Activated CD8-positive, alpha-beta memory T cell treated with anti-CD3 and anti-CD28 coated beads for 48 hours (primary cell): ENCODE measurements at places on chromosomes 12 and 14.

DNA sequence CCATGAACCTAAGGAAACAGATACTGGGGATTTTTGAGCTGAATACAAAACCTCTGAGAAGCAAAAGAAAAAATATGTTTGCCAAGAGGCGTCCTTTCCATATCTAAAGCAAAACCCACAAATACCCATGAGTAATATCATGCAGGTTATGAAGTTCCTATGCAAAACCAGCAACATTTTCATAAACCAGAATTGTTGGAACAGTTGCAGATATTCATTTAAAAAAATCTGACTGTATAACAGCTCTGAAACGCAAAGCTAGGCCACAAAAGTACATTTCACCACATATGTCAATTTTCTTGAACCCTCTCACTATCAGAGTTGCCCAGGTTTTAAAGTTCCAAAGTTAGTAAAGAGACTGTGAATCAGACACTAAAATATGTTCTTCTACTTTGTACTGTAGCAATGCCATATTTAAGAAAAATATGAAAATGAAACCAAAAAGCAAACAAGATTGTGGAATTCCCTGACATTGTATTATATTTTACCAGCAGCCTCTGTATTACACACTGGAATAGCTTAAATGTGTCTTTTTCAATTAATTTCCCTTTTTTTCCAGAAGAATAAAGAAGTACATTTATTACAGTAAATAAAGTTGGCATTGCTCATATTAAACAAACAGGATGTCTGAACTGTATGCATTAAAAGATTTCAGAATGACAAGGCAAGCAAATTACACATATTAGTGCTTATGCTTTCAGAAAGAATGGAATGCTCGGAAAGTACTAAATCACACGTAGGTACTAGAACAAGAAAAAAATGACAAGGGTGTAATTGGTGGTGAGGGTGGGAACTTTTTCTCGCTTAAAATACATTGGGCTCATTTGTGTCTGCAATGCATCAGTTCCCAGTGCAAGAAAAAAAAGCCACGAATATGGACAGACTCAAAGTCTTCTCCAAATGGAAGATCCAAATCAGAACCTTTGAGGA, 33.6 kb upstream of the HIF1A start:
- no peak for DNase-seq

GRCh38 chr14:20498622-20499021, 6.7 kb upstream of the RNASE10 start:
- DNase-seq, result no peak

DNA sequence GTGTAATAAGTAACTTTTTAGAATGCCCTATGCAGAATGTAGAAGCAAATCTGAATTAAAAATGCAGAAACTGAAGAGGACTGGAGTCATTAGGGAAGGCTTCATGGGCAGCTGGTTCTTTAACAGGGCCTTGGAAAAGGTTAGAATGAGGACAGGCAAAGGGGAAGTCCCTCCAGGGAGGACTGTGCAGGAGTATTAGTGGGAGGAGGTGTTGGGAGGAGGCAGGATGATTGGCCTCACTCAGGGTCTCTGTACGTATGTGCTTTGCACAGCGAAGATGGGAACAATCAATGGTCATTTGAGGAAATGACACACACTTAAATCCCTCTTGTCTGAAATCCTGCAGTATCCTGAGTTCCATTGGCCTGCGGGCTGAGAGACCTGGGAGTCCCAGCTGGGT, 119.7 kb downstream of the PTCSC3 start:
- no peak for DNase-seq

- no peak for DNase-seq
Observed at GRCh38 chr12:79659961-79660431, 30.8 kb downstream of the PAWR start.

DNA sequence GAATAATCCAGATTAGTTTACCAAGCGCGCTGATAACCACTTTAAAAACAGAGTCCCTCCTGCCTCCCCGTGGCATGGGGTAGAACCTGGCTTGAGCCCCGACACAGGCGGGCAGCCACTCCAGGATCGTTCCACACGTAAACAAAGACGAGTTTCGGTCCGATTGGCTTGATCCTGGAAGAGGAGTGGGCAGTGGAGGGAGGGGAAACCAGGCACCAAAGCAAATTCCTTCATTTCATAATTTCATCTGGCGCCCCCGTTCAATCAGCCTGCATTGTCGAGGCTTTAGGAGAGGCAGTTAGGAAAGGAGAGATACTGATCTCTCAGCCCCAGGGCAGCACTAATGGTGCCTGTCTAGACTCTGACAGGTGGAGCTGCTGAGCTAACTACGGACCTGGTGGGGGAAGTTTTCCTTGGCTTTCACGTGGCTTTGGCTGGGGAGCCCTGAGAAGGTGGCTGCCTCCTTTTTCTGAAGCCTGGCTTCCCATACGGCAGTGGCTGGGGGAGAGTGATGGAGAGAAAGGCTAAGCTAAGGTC, 751 bp upstream of the GPRC5A start:
- DNase-seq, result no peak

GRCh38 chr12:49552425-49552824, 13.6 kb downstream of the KCNH3 start:
- no peak for DNase-seq
